ENCODE measurements at places on chromosomes 6 and 20.

DNA sequence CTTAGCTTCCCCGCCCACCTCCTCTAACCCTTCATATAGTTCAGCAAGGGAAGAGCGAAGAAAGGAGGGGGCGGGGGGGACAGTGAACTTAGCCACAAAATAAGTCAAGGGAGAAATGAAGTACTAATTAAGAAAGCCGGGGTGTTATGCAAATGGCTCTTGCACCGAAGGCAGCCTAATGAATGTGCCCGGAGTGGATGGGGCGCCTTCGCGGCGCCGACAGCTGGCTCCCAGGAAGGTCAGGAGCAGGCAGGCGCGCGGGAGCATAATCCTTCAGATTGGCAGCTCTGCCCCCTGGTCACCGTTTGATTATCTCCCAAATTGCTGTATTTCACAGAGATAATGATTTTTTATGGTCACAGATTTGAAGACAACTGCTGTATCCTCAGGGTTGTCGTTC, 395.1 kb downstream of the TFAP2B start:
- no peak for DNase-seq

- DNase-seq = no peak
Observed at GRCh38 chr20:36320898-36321695, 15.0 kb downstream of the DLGAP4 start.

- DNase-seq = no peak
Observed at GRCh38 chr6:12963567-12963966, 247.0 kb downstream of the PHACTR1 start.

DNA sequence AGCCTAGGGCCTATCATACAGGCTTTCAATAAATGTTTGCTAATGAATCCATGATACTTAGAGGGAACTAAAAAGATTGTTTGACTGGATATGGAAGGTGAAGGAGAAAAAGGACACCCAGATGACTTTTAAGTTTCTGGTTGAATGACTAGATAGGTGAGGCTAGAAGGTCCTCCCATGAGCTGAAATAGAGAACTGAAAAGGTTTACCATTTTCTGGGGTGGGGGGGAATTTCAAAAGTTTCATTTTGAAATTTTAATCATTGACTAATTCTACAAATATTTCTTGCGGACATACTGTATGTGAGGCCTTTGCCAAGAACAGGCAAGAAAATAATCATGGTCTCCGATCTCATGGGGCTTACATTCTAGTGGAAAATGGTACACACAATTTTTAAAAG, 17.9 kb upstream of the ZBTB2 start:
- DNase-seq = no peak

DNA sequence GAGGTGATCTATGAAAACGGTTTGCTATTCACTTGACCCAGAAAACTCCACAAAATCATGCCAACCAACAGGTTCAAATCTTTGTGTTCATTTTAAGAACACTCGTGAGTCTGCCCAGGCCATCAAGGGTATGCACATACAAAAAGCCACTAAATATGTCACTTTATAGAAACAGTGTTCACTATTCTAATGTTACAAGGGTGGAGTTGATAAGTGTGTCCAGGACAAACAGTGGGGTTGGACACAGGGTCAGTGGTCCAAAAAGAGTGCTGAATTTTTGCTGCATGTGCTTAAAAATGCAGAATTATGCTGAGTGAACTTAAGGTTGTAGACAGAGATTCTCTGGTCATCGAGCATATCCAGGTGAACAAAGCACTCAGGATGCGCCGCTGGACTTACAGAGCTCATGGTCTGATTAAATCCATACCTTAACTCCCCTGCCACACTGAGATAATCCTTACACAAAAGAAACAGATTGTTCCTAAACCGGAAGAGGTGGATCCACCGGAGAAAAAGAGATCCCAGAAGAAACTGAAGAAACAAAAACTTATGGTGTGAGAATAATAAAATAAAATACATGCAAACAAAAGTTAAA, 23.5 kb downstream of the KIAA0408 start:
- DNase-seq = no peak

DNA sequence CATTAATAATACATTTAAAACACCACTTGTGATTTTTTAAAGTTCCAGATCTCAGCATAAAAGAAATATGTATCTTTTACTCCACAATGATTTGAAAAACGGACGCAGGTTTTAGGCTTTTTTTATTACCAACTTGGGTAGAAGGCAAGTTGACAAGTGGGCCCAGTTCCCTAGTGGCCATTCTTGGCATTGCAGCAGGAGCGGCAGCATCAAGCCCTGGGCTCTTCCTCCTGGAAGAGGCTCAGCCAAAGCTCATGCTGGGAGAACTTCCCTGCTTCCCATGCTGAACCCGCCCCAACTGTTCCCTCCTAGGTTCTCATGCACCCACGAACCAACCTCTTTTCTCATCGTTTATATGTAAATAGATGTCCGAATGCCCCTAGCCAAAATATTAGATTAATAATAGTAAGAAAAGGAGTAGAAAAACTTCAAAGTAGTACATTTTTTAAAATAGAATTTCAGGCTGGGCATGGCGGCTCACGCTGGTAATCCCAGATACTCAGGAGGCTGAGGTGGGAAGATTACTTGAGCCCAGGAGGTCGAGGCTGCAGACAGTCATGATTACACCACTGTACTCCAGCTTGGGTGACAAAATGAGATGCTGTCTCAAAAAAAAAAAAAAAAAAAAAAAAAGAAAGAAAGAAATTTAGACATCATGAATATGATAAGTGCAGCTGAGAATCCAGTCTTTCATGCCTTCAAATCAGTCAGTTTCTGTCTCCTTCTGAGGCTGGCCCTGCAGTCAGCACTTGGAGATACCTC, 18.2 kb upstream of the MYB start:
- DNase-seq = peak; percentile 23

GRCh38 chr6:121682666-121683065, 247.2 kb downstream of the GJA1 start:
- no peak for DNase-seq

- DNase-seq = no peak
Observed at GRCh38 chr6:4350567-4351519, 215.5 kb upstream of the ECI2 start.

- DNase-seq = no peak
Observed at GRCh38 chr20:49584418-49585382, 16.8 kb upstream of the PTGIS start.

DNA sequence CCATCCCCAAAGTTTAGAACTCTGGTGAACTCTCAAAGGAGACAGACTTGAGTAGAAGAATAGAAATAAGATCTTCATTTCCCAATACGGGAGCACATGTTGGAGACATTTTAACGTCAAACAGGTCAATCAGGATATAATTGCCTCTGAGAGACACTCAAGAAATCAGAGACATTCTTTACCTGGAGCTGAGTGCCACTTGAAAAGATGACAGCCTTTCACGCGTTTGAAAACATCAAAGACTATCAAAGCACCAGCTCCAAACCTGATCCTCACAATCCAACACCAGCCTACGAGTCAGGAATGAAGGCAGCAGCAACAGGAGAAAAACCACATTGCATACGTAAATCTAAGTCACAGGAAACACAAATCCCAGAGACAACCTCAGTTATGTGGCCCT, 571.5 kb upstream of the CDH4 start:
- no peak for DNase-seq

DNA sequence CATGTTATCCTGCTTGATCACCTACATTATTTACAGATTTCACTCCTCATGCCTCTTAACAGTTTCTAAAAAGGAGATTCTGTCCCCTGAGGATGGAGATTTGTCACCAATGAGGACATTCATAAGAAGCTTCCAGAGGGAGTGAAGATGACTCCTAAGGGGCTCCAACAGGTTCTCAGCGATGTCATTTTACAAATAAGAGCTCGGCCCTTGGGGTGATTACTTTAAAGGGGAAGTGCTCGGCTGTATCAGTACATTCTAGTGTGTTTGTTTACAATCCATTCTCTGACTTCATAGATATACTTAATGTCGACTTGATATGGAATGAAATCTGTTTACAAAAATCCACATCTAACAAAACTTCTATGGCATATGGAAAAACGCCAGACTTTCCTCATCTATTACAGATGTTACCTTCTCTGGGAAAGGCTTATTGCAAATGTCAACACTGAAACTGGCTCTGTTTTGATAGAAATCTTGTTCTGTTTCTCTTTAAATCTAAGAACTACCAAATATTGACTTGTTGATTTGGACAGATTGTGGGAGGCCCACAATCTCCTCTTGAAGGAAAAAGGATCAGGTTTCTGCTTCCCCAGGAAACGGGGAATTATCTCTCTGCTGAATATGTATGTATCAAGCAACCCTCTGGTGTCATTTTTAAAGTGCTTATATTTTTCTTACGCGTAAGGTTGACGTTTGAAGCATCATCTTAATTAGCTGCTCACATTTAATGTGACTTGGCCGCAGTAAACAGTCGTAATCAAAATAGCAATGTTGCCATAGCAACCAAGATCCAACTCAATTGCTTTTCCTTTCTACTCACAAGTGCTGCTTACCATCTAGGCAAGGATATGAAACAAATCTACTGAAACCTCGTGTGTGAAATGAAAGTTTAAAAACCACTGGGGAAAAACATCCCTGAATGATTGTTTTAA, 95.7 kb downstream of the SHLD1 start:
- no peak for DNase-seq

- no peak for DNase-seq
Observed at GRCh38 chr6:18477301-18477941, 90.3 kb downstream of the RNF144B start.

Data from body of pancreas (tissue), 4 donors.